Suppressor macrophage treated with lipopolysaccharide for 4 hours (primary cell): ENCODE measurements at places on chromosomes 1 and 21.
A peak's percentile ranks its signal among the peaks of the same experiment; 100 is the strongest.

DNA sequence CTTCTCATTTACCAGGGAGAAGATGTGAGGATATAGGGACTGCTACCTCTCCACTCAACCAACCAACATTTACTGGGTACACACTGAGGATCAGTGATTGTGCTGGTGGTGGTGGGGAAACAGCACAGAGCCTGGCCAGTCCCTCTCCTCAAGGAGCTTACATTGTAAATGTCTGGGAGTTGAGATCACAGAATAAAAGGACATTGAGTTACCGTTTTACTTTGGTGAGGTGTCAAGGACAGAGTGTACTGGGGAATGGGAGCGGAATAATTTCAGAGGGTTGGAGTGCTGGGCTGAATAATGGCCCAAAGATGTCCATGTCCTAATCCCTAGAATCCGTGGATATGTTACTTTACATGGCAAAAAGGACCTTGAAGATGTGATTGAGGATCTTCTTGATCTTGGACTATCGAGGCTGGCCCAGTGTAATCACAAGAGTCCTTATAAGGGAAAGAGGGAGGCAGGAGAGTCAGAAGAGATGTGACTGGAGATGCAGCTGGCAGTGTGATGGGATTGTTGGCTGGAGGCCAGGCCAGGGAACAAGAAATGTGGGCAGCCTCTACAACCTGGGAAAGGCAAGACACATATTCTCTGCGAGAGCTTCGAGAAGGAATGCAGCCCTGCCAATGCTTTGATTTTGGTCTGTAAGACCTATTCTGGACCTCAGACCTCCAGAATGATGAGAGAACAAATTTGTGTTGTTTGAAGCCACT, 26.6 kb upstream of the RWDD3 start:
- no peak for DNase-seq

- DNase-seq = no peak
These were observed 62.3 kb downstream of the PRKACB start for GRCh38 chr1:84206375-84206774.

- DNase-seq = no peak
These were observed 175.4 kb upstream of the KLHDC7A start for GRCh38 chr1:18305182-18305795.

- DNase-seq = no peak
These were observed 283.0 kb upstream of the PLXNA2 start for GRCh38 chr1:208527156-208527555.

GRCh38 chr1:46521414-46521813, 30.0 kb downstream of the KNCN start:
- DNase-seq = no peak

- DNase-seq = no peak
These were observed 165.2 kb downstream of the AK5 start for GRCh38 chr1:77446841-77447555.

GRCh38 chr1:221778535-221779142, 36.8 kb upstream of the DUSP10 start:
- peak; percentile 56 for DNase-seq

DNA sequence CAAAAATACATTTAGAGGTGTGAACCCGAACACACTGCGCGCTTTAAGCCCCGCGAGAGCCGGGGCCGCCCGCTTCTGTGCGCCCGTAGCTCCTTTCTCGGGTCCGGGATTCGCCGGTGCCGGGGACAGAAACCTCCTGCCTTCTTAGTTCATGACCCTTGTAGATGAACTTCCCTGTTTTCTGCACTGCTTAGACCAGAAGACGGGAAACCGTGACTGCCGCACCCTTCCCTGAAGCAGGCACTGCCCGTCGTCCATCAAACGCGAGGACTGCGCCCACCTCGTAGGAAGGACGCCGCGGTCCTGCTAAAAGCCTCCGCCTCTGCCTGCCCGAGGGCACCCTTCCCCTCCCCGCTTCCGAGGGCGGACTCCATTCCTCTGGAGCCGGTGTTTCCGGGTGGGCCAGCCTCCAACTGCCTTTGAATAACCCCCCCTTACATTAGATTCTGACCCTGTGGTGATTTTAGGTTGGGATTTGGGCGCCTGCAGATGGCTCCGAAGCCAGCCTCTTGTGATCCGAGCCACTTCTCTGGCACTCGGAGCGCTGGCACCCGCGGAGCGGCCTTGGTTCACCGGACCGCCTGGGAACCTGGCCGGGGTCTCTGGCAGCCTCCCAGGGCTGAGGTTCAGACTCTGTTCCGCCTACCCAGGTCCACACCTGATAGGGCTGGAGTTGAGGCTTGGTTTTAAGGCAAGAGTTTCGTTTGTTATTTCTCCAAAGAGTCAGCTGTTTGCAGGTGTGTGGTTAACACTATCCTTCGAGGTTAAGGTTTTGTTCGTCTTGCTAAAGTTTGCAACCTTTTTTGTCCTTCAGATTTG, 1.2 kb upstream of the PTTG1IP start:
- DNase-seq = peak; percentile 80

DNA sequence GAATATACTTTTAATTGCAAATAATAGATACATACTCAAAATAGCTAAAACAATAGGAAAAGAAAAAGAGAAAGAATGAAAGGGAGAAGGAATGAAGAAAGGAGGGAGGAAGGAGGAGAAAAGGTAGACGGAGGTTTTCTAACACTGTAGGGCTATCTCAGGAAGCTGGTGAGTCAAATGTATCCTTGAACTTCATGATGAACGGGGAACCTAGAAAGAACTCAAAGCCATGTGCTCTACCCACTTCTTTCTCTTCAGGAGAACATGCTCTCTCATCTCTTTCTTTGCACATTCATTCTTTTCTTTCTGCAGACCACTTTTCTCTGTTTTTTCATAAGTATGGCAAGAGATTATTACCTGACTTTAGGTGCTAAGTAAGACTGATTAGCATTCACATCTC, 37.3 kb upstream of the ZNF644 start:
- DNase-seq = no peak

DNA sequence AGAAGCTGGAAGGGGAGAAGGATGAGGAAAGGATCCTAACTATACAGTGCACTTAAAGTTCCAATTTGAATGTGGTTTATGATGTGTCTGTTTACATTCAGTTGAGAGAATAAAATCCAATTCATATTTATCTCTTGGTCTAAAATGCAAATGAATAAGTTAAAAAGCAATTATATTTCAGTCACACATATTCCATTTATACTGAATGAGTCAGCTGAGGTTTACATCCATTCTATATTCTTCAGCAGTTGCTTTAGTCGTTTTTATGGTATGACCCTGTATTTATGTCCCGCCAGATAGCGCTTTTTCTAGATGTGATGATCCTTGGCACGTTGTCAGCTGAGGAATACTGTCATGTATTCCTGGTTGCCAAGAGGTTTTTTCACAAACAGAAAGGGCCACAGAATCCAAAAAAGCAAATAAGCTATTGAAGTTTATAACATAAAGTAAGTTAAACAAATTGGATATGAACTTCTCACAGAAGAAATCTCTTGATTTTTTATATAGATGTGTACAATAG, 866.2 kb downstream of the NCAM2 start:
- no peak for DNase-seq

GRCh38 chr1:25987951-25988350, 9.9 kb downstream of the PAFAH2 start:
- DNase-seq = no peak

DNA sequence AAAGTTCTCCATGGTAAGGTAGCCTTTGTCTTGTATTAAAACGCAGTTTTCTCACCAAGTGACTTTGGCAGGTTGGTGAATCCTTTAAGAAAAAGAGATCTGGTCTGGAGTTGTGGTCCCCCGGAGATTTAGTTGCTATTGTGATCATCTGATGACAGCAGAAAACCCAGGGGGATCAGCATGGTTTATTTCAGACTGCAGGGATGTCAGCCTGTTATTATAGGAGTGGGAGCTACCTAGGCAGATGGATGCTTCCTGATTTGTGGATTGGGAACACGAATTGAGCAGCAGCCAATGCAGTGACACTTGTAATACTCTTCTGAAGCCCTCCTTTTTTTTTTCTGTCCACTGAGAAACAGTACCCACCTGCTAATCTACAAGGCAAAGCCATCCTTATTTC, 150.2 kb downstream of the ST6GALNAC3 start:
- DNase-seq = no peak

- peak; percentile 16 for DNase-seq
These were observed 168.6 kb downstream of the HIVEP3 start for GRCh38 chr1:41749991-41750745.

DNA sequence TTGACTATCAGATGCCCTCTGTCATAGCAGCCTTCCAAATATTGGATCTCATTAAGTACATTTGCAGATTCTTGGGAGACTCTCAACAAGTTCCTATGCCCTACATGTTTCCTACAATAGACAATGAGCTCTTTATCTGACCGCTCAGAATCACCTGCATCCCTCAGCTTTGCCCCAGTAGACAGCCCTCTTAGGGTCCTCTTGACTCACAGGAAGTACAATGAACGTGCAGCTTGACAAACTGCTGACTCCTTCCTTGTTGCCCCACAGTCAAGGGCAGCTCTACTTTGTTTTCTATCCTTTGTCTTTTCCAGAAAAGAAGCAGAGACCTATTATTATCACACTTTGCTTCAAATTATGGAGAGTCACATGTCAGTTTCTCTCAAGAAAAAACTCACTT, 27.6 kb downstream of the SLC44A5 start:
- no peak for DNase-seq

DNA sequence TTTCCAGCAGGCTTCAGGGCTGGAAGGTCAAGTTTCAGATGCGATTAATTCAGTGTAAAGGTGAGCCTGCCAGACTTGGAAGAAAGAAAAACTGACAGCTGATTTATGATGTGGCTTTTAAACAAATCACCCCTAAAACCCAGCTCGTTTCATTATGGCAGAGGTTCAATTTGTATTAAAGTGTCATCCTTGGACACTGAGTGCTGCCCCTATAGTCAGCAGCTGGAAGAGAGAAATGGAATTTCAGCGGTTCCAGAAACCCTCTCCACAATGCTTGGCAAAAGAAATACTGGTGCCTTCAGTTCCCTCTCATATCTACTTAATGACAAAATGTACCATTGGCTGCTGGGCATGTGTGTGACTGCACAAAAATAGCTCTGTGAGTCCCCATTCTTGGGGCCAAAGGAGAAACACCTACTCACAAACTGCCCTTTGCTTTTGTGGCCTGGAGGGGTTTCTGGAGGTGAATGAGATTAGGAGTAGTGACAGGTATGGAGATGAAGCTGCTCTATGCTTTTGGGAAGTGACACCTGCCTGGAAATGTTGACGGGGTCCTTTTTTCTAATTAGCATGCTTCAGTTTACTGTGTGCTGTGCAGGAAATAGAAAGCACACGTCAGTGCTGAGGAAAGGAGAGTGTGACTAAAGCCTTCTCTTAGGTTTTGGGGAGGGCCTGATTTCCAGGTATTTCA, 95.1 kb upstream of the TSPAN2 start:
- DNase-seq = no peak

- no peak for DNase-seq
These were observed 34.4 kb downstream of the STX6 start for GRCh38 chr1:180988253-180988752.

GRCh38 chr1:32142446-32143301, 34.8 kb downstream of the KPNA6 start:
- no peak for DNase-seq

- no peak for DNase-seq
These were observed 21.9 kb downstream of the MT1HL1 start for GRCh38 chr1:236982380-236982779.

DNA sequence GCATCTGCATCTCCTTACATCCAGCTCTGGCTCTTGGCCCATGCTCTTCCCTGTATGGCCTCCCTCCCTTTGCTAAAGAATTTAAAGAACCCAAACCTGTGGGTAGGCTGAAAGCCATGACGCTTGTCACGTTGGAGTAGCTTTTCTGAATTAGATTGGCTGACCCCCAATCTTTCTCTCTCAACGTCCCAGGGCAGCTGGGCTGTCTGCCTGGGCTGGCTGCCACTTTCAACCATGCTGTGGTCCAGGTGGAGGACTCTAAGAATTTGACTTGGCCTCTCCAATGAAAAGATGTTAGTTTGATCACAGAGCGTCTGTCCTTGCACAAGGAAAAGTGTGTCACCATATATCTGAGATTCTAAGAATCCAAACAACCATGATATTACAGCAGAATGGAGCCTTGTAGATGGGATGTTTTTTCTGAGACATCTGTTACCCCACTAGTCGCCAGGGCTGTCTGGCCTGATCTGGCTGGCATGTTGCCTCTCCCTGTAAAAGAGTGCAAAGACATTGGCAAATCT, 6.5 kb upstream of the IGSF3 start:
- no peak for DNase-seq

DNA sequence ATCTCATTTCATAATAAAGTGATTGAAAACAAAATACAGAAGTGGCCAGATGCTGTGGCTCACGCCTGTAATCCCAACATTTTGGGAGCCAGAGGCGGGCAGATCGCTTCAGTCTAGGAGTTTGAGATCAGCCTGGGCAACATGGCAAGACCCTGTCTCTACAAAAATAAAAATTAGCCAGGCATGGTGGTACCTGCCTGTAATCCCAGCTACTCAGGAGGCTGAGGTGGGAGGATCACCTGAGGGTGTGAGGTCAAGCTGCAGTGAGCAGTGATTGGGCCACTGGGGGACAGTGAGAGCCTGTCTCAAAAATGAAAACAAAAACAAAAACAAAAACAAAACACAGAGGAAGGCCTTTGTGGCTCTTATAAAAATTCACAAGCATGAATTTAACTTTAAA, 38.6 kb downstream of the TRIM33 start:
- no peak for DNase-seq

DNA sequence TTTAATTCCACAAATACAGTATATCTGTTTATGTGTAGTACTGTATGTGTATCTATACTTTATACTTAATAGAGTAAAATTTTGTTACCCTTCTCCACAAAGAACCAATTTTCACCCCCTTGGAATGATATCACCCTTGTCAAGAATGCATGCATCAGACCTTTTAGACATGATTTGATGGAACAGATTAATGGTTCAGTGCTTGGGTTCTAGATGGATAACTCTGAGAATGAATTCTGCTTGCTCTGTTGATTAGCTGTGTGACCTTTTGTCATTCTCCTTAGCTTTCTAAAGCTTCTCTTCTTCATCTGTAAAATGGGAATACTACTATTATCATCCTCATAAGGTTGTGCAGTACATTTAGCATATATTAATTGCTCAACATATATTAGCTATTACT, 105.1 kb downstream of the NEK7 start:
- DNase-seq = no peak

- peak; percentile 31 for DNase-seq
These were observed 136.6 kb upstream of the GFI1 start for GRCh38 chr1:92623187-92623778.

DNA sequence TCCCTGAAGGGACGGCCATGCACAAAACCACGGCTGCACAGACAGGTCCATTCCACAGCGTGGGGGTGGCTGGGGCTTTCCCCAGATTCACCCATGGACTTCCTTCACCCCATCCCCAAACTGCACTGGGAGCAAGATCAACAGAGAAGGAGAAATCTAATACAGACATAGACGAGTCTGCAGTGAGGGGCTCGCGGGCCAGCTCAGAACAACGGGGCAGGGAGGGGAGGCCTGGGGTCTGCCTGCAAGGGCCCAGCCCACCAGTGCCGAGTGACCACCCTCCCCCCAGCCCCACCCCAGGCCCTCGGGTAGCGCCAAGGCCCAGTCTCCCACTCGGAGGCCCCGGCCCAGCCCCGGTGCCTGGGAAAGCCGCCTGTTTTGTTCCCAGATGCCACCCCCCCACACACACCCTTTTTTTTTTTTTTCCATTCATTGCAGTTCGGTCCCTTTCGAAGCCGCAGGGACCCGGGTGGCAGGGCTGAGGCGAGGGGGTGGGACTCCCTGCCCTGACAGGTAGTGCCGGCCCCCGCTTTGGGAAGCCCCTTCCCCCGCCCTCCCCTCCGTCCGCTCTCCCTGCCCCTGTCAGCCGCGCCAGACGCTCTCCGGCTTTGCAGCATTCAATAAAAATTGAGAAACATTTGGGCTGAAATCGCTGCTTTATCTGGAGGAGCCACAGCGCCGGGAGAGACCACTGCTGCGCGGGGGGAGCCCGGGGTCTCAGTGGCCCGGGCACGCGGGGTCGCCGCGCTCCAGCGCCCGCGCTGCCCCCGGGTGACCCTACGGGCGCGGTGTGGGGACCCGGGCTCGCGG, 543 bp upstream of the EPHB2 start:
- peak; percentile 81 for DNase-seq
